ENCODE measurements at places on chromosomes 16 and 17.

DNA sequence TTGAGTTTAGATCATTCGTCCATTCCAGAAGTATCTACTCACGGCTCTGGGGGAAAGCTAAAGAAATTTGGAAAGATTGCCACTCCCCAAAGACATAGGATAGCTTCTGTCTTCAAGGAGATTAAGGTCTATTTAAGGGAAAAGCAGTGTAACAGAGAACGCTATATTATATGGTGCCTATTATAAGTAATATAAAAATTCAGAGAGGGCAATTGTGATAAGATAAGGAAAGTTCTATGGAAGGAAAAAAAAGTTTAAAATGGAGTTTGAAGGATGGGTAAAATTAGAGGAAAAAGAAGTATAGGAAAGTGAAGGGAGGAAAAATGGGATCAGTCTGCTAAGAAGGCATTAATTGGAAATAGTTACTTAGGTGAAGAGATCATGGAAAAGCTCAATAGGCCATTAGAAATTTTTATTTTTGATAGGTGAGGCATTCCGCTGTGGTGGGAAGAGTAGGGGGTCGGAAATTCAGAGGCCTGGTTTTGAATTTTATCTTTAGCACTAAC lies 690 bp upstream of the CDC27 start:
- DNase-seq = no peak

- no peak for DNase-seq
Observed at GRCh38 chr17:1830288-1830687, 483 bp downstream of the RPA1 start.

DNA sequence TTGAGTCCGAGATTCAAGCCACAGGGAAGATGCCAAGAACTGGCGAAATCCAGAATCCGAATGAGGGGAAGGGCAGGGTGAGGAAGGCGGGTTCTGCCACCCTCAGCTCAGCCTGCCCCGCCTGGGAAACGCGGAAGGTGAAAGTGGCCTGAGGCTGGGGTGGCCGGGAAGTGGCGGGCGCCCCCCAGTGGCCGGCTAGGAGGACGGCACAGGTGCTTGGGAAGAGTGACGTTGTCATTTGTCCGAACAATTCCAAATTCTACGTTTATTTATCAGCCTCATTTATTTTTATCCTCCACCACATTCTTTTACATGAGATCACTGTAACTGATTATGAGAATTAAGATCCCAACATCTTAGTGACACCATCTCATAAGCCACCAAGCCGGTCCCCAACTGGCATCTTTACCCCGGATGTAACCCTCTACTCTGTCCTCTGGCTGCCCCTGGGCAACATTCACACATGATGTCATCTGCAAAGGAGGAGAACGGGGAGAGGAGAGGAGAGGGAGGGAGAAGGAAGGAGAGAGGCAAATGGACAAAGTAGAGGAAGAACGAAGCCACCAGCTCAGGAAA lies 21.3 kb downstream of the SRCIN1 start:
- DNase-seq = peak; percentile 41

DNA sequence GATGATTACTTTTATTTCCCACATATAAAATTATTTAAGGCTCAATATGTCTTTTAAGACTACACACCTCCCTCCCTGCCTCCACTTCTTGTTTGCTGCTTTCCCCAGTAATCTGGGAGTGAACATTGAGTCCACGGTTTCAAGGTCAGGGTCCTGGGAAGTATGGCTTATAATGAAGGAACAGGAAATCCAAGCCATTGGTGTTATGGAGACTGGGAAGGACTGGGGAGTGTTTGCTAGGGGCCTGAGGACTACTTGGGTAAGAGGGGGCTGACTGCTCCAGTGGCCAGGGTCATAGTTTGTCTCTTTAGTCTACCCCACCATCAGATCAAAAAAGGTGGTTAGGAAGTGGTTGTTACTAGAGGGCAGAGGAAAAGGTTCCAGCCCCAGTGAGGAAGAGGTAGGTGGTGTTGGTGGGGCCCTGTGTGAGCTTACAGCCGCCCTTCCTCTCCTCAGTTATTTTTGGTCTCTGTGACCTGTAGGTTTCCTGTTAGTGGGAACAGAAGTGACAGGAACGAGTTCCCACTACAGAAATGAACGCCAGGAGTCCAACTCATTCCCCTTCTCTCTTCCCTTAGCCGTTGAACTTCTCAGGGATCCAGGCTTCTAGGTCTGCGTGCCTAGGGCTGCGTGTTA lies 742 bp upstream of the SLC16A13 start:
- no peak for DNase-seq

DNA sequence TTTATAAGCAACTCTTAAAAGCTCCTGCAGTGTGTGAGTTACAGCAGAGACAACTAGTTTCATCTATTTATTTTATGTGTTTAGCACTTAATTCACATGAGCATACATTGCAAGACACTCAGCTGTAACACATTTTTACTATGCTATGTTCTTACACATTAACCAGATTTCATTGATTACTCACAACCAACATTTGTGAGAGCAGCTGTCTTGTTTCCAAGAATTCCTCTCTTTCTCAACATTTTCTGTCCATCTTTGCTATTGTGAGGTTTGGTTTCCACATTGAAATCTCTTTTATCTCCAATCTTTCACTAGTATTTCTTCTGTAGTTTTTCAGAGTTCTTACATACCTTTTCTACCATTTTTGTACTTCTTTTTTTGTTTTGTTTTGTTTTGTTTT lies 51.2 kb downstream of the COPRS start:
- no peak for DNase-seq

- no peak for DNase-seq
Observed at GRCh38 chr17:73759734-73760438, 115.6 kb upstream of the SDK2 start.

- no peak for DNase-seq
Observed at GRCh38 chr17:8116776-8117175, 1.5 kb downstream of the ALOXE3 start.

DNA sequence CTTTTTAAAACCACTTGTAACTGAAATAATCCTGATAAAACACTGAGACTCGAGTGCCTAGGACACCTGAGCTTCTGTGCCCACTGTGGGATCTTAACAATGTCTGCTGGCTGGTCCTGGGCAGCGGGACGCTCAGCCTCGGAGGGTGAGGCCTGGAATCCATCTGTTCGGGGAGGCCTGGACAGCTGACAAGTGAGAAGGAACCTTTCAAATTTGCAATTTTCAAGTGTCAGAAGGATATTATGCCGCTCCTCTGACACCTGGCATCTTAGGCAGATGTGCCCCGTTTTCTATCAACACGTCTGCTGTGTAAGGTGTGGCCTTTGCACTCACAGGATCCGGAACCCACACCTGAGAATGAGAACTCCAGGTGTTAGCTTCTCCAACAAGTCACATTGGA lies 33.1 kb upstream of the C16orf78 start:
- DNase-seq = no peak

- no peak for DNase-seq
Observed at GRCh38 chr16:27482397-27483087, 67.2 kb downstream of the GTF3C1 start.

DNA sequence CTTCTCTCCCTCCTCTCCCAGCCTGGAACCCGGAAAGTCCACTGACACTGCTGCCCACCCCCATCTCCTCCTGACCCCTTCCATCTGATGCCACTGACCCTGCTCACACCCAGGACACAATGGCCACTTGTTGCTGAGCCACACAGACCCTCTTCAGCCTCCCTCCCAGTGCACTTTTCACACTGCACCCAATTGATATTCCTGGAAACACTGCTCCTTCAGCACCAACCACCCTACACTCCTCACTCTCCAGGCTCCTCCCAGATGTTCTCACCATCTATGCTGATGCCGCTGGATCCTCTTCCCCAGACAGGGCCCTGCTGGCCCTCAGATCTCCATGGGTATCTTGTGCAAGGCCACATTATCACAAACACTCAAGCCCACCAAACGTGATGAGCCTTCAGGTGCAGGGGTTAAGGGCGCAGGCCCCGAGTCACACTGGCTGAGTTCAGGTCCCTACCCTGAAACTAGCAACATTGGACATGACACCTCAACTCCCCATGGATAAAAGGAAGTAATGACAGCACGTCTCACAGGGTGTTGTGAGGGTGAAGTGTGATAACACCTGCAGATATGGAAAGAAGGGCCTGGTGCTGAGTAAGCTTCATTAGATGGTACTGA lies 238.1 kb downstream of the ZNF423 start:
- no peak for DNase-seq

GRCh38 chr17:67585077-67585602 lies 132.6 kb upstream of the NOL11 start:
- no peak for DNase-seq

DNA sequence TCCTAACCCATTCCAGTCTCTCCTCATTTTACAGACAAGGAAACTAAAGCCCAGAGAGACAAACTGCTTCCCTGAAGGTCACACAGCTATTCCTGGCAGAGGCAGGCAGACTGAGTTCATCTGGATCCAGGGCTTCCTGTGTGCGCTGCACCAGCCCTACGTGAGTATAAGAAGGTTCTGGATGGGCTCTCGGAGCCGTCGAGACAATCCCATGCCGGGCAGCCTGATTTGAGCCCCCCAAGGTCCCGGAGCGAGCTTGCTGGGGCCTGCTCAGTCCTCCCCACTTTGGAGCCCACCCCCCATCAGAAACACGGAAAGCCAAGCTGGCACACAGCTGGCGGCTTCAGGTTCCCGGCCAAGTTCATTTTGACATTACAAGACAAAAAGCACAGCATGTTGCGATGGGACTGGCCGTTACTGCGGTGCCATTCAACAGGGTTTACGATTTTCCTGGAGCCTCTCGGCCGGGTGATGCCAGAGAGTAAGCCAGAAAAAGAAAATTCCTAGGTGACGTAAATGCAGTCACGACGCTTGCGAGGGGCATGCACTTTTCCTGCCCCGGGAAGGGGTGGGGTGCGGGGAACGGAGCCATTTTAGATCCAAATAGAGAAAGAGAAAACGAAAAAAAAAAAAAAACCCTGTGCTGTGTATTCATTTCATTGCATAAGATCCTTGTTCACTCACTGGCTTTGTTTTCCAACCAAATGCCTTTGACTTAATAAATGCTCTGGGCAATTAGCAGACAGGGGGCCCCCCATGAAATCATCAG lies 167.1 kb upstream of the FOXF1 start:
- DNase-seq = no peak

DNA sequence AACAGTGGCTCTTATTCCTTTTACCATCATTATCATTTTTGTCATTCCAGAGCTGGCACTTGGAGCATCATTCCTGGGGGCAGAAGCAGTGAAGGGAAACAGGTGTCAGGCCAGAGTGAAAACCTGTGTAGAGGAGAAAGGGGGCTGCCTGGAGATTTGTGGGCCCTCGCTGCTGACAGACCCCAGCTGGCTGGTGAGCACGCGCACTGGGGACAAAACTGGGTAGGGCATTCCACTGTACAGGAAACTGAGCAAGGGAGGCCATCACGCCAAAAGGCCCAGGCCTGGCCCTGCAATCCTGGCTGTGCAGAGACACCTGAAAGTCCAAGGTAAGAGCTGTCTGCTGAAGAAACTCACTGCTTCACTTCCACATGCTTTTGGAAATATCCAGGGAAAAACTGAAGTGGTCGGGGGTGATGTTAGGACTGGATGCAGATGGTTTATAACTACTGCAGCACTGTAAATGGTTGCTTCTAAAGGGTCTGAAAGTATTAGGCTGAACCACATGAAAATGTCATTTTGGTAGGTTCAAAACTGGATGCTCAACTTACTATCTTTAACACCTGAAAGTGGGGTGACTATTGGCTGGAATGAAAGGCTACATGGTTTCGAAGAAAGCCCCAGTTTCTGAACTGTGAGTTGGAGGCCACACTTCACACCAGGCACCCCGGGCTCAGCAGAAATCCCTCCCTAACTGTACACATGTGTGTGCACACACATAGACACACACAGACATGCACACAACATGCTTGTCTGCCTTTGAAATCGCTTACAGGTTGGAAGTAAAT lies 225.0 kb downstream of the C16orf78 start:
- DNase-seq = no peak

GRCh38 chr16:84583995-84584394 lies 33.9 kb downstream of the COTL1 start:
- DNase-seq = no peak

GRCh38 chr17:44235583-44235936 lies 16.1 kb upstream of the UBTF start:
- DNase-seq = no peak

DNA sequence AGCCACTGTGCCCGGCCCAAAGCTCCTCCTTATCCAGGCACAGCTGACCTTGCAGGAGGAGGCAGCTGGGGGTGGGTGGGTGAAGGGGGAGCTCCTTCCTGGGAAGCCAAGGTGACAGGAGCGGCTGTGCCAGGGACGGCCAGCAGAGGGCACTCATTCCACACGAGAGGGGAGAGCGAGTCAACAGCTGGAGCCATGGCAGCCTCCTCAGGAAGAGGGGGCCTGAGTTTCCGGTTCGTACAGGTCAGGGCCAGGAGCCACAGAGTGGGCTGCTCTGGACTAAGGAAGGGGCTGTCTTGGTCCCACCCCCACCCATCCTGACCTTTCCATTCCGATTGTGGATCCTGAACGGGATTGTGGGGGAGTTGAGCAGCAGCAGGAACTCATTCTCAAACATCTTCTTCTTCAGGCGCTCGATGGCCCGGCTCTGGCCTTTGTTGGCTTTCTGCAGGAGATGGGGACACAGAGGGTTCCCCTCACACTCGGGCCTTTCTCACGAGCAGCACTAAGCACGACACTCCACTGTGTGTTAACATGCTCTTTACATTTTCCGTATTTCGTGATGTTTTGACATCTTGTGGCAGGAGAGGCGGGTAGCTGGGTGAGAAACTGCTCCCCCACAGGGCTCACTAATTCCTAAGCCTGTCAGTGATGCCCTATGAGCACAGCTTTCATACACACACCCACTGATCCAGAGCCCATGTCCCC lies 61.6 kb downstream of the TIMM22 start:
- peak; percentile 8 for DNase-seq

GRCh38 chr17:17770632-17771044 lies 66.1 kb downstream of the SREBF1 start:
- DNase-seq = no peak

- DNase-seq = no peak
Observed at GRCh38 chr17:14332331-14332730, 31.4 kb downstream of the HS3ST3B1 start.

GRCh38 chr17:10205549-10206185 lies 7.3 kb upstream of the GAS7 start:
- DNase-seq = no peak

DNA sequence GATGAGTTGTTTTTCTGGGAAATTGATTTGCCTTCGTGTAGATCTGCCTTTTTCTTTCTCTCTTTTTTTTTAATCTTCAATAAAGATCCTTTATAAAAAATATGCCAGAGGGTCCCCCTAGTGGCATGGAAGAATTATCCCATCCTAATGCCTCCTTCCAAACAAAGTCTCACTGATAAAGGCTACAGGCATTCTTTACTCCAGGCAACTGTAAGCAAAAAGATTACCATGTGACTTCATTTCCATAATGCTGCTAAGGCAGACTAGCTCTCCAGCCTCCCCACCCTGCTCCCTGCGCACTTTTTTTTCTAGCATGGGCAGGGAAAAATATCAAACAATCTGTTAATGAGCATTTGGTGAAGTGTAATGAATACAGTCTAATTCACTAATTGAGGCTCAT lies 220.2 kb upstream of the CDH8 start:
- no peak for DNase-seq

- no peak for DNase-seq
Observed at GRCh38 chr17:73813201-73813600, 169.0 kb upstream of the SDK2 start.
